ENCODE measurements at places on chromosomes 3 and 15. TPM values are rescaled to one million over a fixed set of nuclear protein-coding genes. Genes with fewer than 3 reads are reported as not detected.

PPP2R3A gene
- 7.4 TPM for total RNA-seq

BLM gene
- 1.5 TPM for total RNA-seq

IQCB1 gene
- total RNA-seq = 14.5 TPM

GALNT15 gene
- total RNA-seq = 10.3 TPM

PDE12 gene
- 20.4 TPM for total RNA-seq

PCLAF gene
- 2.8 TPM for total RNA-seq

SERPINI2 gene
- total RNA-seq = not detected

FAM227B gene
- 4.5 TPM for total RNA-seq

TTC21A gene
- total RNA-seq = 11.6 TPM

ABHD17C gene
- total RNA-seq = 41.4 TPM

PAQR9 gene
- not detected for total RNA-seq

TOP2B gene
- 83.4 TPM for total RNA-seq

PRKAR2A gene
- 47.6 TPM for total RNA-seq

CCRL2 gene
- total RNA-seq = 28.5 TPM

PLS1 gene
- total RNA-seq = 26.0 TPM

CYP1A2 gene
- total RNA-seq = 0.32 TPM

C3orf49 gene
- not detected for total RNA-seq

ANKRD63 gene
- not detected for total RNA-seq

EAF1 gene
- 24.6 TPM for total RNA-seq

SAMMSON gene
- not detected for total RNA-seq

PLA2G4D gene
- total RNA-seq = not detected

WDR93 gene
- total RNA-seq = not detected

MAP6D1 gene
- total RNA-seq = 1.2 TPM

CHRM5 gene
- not detected for total RNA-seq

PCYT1A gene
- total RNA-seq = 58.4 TPM

ZNF80 gene
- not detected for total RNA-seq

MAP2K5 gene
- total RNA-seq = 18.3 TPM

DZIP3 gene
- 8.9 TPM for total RNA-seq

LRRC31 gene
- 1.7 TPM for total RNA-seq
